ENCODE measurements at places on chromosomes 3 and 15.

DNA sequence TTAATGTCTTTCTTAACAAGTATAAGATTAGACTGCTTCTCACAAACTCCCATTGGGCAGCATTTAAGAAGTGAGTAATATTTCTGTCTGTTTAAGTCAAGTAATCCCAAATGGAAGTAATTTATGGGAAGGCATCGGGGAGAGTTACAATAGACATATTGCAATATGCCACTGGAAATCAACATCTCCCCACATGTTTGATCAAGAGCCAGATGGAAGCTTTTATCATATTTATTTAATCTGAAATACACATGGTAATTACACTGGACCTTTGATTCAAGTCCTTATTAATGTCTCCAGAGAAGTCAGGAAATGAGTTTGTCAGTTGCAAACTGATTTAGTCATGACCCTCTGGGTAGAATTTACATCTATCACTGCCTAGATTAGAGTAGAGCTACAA, 943.8 kb downstream of the VGLL3 start:
- no peak for DNase-seq

DNA sequence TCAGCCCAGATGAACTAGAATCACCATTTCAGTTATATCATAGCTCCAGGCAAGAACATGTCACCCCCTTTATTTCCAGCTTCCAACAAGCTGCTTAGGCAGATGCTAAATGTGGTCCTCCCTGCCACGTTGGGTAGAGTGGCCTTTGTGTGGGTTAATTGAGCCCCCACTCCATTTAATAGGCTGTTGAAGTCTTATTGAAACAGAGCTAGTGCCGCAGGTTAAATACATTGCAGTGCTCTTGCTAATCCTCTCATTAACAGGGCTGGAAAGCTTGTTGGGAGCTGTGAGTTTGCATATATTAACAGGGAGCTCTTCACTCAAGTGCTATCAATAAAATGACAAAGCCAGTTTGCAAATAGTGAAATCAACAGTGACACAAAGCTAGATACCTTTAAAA, 248.4 kb upstream of the CMC1 start:
- no peak for DNase-seq

DNA sequence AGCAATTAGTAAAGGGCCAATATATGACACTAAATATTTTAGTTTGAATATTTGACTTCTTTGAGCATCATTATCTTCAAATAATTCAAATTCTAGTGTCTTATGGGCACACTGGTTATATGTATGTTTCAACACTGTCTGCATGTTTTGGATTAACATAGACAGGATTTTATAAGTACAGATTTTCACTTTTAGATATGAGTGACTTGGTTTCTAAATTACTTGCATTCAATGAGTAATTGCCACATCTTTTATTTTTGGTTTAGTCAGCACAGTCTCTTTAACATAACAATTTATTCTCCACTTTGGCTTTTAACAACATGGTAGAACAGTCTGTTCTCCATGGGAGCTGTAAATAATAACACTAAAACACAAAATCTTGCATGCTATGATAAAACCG, 674.8 kb downstream of the TBL1XR1 start:
- DNase-seq: no peak

- DNase-seq: no peak
Observed at GRCh38 chr3:55579496-55579895, 92.4 kb upstream of the WNT5A start.

- DNase-seq: no peak
Observed at GRCh38 chr15:75597667-75598341, 18.7 kb upstream of the PTPN9 start.

- DNase-seq: no peak
Observed at GRCh38 chr15:72915843-72916242, 132.3 kb upstream of the ADPGK start.

DNA sequence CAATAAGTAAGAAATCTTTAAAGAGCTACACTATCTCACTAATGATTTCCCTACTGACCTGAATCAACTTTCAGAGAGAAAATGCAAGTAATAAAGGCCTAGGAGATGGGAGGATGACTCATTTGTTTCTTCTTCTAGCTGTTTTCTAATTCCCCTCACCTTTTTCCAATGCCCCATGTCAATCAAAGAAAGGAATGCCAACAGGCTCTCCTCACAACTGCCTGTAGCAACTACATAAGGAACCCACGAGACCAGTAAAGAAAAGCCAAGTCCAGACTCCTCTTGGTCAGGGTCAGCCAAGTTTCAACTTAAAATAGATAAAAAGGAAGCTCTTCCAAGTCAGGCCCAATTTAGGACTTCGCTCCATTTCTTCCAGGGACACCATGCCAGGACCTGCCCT, 201.9 kb downstream of the TNIK start:
- DNase-seq: no peak

DNA sequence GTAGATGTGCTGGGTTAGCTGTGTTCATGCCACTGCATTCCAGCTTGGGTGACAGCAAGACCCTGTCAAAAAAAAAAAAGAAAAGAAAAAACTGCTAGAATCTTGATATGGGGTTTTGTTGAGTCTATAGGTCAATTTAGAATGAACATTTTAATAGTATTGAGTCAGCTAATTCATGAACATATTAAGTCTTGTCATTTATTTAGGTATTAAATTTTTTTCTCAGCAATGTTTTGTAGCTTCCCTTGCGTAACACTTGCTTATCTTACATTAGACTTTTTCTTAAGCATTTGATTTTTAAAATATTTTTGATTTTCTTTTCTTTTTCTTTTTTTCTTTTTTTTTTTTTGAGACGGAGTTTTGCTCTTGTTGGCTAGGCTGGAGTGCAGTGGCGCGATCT, 60.7 kb upstream of the GOLGA6B start:
- DNase-seq: no peak

DNA sequence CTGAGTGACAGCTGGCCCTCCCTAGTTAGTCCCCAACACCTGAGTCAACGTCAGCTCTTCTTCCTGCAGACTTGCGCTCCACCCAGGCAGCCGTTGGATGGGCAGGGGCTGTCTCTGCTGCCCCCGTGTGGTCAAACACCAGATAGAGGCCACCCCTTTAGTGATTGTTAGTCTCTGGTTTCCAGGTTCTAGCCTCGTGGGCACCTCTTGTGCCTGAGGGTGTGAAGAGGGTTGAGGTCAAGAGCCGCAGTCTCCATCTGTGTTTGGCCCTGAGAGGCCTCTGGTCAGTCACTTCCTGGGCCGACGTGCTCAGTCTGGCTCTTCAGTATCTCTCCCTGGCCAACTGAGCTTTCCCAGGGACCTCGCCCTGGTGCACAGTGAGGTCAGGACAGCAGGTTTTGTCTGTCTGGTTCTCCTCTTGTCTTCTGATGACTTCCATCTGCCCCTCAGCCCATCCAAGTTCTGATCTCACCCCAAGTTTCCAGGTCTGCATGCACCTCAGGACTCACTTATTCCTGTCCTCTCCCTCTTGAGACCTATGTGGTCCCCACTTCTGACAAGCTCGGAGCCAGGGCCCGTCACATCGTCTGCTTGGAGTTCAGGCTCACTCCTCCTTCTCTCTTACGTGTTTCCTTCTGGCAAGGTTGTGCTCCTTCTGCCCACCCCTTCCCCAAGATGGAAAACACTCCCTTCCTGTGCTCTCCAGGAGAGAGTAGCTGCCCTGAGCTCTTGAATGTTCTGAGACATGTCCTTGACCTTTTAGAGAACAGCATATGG, 20.9 kb downstream of the CD276 start:
- no peak for DNase-seq

DNA sequence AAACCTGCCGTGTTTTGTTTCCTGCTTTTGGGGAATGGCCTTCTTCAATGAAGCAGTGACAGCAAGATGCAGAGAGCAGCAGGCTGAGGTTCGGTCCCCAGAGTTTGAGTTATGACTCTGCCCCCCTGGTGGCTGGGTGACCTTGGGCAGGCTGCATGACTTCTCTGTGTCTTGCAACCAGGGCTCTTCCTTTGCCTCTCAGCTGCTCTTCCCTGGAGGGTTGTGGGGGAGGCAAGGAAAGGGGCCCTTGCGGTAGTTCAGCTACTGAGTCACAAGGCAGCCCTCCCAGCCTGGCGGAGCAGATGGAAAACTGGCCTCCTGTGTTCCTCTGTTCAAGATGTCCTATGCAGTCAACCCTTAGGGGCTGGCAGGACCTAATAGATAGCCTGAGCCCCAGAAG, 17.1 kb downstream of the CTXND1 start:
- DNase-seq: no peak

GRCh38 chr3:136075218-136075808, 109.8 kb downstream of the PPP2R3A start:
- peak; percentile 64 for DNase-seq

GRCh38 chr3:99780749-99781148, 36.9 kb upstream of the CMSS1 start:
- no peak for DNase-seq

- peak; percentile 1 for DNase-seq
Observed at GRCh38 chr3:183328823-183329222, 75.8 kb downstream of the B3GNT5 start.

- no peak for DNase-seq
Observed at GRCh38 chr15:88693191-88693590, 54.4 kb downstream of the ISG20 start.

DNA sequence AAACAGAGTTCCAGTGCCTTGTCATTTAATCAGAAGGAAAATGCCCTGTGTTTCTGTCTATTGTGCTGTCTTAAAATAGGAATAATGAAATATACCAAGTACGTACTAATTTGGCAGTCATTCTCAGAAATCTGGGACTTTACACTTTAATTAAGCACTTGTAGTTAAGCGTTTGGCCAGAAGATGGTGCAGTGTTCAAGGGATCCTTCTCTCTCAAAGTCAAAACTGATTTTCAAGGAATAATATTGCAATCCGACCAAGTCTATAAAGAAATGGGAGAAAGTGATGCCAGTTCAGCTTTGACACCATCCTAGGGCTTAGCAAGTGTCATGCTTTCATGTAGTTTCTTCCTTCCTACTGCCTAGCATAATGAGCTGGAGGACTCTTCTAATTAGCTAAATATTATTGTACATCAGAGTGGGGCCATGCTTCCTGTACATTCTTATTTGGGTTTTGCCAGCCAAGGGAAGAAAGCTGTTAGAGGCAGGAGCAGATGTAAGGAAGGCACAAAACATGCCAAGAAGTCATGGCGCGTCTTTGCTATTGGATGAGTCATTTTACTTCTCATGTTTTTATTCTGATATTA, 64.8 kb downstream of the SAMMSON start:
- DNase-seq: no peak

DNA sequence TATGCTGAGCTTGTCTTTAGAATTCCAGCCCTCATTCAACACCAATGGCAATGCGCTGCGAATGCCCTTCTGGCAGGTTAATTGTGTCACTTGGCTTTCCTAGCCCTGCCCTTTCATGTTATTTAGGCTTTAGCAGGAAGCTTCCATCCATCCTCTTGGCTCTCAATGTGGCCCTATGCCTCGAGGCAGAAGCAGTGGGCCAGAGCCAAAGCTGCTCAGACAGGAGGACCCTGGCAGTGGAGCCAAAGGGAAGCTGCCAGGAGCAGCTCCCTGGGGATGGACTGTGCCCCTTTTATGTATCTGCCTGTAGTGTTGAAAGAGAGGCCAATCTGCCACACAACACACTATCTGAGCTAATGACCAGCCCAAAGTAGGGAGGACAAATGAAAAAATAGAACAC, 376.4 kb downstream of the CTNNB1 start:
- DNase-seq: no peak

DNA sequence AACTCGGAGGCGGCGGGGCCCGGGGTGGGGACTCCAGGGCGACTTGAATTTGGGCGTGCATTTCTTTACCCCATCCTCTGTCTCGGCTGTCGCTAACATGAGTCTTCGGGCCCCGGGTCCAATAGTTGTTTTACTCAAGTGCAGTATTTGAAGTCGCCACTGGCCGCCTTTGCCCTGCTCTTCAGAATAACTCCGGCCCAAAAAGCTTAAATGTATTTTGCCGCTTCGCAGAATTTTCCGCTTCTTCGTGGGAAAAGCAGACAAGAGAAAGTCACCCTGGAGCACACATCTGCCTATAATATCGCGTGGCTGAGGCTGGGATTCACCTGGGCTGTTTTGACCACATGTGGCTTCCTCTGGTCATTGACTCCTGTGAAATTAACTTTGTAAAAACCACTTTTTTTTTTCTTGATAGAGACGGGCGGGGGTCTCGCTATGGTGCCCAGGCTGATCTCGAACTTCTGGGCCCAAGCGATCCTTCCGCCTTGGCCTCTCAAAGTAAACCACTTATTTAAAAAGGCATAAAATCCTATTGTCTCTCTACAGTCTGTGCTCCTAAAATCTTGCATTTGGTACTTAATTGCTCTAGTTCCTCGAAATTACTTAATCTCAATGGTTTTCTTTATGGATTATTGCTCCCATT, 676 bp downstream of the CNOT10 start:
- DNase-seq: no peak

DNA sequence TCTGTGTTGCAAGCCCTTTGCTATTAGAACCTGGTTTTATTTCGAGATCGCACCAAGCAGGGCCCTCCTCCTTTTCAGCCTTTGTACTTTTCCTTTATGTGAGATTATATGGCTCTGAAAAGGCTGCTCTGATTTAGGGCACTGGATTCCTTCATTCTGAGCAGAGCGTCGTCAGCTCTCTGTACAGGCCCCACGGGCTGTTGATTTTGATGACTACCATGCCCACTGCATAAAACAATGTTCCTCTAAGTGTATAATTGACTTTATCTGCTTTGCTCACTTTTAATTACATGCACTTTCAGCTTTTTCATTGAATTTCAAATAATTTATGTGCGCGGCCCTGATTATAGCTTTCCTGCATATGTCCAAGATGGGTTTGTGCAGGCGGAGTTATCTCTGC, 4.4 kb upstream of the PSMD6 start:
- no peak for DNase-seq

GRCh38 chr3:192170031-192170430, 557.3 kb downstream of the FGF12 start:
- DNase-seq: no peak

- DNase-seq: no peak
Observed at GRCh38 chr3:128879991-128880390, 571 bp downstream of the ACAD9 start.

- DNase-seq: no peak
Observed at GRCh38 chr15:77097248-77097721, 26.4 kb upstream of the TSPAN3 start.

DNA sequence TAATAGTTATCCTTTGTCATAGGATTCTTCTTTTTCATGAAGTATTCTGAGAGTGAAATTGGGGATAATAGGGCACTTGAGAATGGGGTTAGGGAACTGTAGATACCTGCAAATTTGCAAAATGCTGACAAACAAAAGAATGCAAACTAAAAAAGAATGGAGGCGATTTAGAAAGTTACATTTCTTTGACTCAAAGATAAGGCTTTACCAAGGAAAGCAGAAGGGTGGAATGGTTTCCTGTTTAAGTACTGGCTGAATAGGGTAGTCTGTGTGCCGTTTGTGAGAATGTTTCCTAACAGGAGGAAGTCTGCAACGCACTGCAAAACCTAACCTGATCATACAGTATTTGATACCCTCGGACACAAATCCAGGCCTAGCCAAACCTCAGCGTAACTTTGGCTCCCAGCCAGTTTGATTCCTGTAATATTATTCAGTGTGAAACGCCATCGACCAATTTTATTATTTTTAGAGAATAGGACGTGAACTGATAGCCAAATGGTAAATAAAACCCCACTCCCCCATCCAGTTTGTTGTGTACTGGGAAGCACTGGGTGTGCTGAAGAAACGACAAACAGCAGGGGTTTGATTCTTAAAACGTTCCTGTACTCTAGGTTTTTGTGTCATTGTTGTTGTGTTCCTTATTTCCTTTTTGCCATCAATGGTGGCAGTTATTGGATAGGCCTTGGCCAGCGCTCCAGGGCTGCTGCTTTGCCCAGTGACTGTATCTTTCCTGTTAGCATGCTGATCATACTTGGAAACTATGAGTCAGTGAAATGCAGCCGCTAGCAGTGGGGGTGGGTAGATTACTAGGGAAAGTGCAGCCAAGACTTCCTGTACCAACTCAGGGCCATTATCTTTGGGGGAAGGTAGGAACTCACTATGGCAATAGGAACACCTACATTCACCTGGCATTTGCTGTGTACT, 148.0 kb upstream of the TBL1XR1 start:
- peak; percentile 84 for DNase-seq

All from SW 1271 (cell line).